ENCODE measurements at places on chromosomes 4 and X.
A peak's percentile ranks its signal among the peaks of the same experiment; 100 is the strongest.

- DNase-seq: no peak
Observed at GRCh38 chr4:76201276-76201675, 12.3 kb downstream of the SCARB2 start.

DNA sequence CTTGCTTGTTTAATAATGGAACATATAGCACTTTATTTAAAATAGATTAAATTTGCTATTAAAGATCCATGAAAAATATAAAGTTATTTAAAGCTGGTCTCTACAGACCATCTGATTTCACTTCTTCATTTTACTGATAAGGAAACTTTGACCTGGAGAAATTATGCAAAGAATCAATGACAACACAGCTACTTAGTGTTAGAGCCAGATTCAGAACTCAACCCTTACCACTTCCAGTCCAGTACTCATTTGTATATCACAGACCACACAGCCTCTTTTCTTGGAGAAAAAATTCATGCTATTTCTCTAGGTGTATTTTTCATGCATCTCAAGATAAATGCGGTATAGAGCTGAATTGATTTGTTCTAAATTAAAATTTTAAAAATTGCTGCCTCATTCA lies 34.0 kb downstream of the WDFY3 start:
- no peak for DNase-seq

GRCh38 chr4:99754756-99755155 lies 61.9 kb upstream of the DAPP1 start:
- DNase-seq: no peak

- no peak for DNase-seq
Observed at GRCh38 chr4:54823616-54824015, 165.9 kb downstream of the KIT start.

DNA sequence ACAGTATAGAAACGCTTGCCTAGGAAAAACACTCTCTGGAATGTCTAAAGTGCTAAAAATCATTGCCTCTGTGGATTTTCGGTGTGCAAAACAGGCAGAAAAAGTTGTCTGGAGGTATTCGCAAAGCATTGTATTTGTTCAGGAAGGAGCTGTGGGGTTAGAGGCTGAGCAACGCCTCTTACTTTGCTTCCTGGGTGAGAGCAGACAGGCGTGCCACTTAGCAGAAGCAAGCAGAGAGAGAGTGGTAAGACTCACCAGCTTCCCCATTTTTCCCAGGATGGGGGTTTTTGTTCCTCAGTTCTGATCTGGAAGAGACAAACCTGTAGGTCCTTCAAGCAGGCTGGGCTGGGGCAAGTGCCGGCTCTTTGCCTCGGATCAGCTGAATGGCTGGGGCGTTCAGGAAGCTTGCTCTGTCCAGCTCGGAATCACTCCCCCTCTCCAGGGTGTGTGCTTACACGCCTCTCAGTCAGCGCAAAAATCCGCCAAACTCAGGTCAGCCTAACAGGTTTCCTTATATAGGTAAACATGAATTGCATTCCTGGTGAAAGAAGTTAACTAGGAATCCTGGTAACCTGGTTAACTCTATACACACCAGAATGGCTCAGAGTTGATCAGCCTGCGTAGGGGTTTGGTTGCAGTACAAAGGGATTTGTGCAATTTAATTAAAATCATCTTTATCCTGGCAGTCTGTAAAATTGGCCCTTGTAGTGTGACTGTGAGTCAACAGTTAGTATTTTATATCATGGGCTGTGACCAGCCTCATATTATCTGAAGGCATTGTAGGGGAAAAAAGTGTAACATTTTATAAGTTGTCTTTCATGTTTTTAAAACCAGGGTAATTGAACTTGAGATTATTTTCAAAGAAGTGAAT lies 213.1 kb upstream of the MID1 start:
- peak; percentile 74 for DNase-seq

DNA sequence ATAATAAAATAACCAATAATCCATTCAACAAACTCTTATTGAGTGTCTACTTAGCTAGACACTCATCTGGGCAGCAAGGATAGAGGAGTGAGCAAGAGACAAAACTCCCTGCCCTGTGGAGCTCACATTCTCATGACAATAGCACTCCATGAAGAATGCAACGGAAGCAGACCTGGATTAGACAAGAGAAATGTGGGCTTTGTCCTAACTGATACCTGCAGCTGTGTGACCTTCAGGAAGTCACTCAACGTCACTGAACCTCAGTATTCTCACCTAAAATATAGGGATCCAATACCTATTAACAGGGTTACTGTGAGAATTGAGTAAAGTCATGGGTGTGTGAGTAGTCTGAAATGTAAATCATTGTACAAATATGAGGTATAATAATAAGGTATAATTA lies 61.2 kb downstream of the NDNF start:
- no peak for DNase-seq

All from Calu3 (cell line).